Cortex of kidney (tissue), 1 donor: ENCODE measurements at places on chromosomes 4 and X.

- DNase-seq = no peak
Measured at GRCh38 chrX:153989973-153990655, 17.6 kb downstream of the TMEM187 start.

- no peak for DNase-seq
Measured at GRCh38 chr4:122728856-122729255, 3.6 kb upstream of the BBS12 start.

DNA sequence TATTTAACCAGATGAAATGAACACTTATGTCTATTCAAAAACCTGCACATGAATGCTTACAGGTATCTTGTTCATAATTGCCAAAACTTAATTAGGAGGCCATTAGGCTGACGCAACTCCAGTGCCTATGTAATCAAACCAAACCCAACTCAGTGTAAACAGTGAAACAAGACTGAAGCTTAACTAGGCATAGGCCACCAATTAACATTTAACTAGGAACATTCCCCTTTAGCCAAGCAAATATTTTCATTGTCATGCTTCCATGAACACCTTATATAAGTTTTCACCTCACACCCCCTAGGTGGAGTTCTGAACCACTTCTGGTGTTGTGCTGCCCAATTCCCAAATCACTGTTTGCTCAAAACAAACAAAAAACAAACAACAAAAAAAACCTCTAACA, 686.0 kb downstream of the STPG2 start:
- DNase-seq = no peak

- DNase-seq = no peak
Measured at GRCh38 chr4:30901461-30902451, 181.6 kb downstream of the PCDH7 start.
